CD4-positive, alpha-beta T cell treated with Interleukin-1 beta for 1 hour (primary cell): ENCODE measurements at places on chromosomes 5 and 9.

GRCh38 chr5:128844354-128844923, 120.8 kb upstream of the SLC27A6 start:
- DNase-seq = no peak

DNA sequence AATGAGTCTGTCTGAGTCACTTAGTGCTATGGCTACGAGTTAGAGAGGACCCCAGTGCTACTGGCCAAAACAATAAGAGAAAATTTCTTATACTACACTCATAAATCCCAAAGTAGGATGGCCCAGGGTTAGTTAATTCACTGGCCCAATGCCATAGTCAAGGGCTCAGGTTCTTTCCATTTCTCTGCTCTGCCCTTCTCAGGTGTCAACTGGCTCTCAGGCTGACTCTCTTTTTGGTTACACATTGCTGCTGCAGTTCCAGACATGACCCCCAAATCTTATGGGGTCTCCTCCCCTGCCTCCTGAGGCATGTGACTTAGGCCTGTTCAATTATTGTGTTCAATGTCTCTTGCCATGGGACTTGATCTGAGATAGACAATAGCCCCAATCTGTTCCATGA, 70.4 kb downstream of the ARHGEF37 start:
- no peak for DNase-seq

GRCh38 chr9:123689701-123690428, 240.1 kb downstream of the DENND1A start:
- DNase-seq = no peak

DNA sequence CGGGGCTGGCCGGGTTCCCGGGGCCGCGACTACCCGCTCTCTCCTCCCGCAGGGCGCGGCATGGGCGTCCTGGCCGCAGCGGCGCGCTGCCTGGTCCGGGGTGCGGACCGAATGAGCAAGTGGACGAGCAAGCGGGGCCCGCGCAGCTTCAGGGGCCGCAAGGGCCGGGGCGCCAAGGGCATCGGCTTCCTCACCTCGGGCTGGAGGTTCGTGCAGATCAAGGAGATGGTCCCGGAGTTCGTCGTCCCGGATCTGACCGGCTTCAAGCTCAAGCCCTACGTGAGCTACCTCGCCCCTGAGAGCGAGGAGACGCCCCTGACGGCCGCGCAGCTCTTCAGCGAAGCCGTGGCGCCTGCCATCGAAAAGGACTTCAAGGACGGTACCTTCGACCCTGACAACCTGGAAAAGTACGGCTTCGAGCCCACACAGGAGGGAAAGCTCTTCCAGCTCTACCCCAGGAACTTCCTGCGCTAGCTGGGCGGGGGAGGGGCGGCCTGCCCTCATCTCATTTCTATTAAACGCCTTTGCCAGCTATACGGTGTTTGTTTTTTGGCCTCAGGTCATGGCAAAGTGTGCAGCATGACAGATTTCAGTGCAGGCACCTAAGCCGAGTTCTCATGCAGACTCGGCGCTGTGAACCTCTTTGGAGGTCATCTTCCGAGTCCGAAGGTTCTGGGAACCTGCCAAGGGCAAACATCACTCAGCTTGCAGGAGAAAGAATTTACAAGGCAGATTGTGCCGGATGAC, 516 bp downstream of the MRPL41 start:
- no peak for DNase-seq

GRCh38 chr5:169011451-169011850, 289.5 kb downstream of the SLIT3 start:
- DNase-seq = no peak

- no peak for DNase-seq
Observed at GRCh38 chr9:136899196-136899595, 12.9 kb downstream of the TRAF2 start.

DNA sequence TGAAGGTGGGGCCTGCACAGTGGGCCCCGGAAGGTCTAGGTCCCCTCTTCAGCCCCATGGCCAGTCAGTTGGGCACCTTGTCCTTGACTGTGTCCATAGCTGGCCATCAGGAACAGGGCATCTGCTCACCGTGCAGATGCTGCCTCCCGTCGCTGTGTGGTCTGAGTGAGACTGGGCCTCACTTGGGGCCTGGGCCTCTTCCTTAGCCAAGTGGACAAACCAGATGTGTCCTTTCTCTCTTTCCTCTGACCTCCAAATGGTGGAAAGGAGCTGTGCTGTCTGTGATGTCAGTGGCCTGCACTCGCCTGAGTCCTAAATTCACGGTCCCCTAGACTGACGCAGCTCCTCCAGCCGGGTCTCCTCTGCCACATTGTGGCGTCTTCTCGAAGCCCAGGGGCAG, 114.5 kb downstream of the COL5A1 start:
- no peak for DNase-seq

DNA sequence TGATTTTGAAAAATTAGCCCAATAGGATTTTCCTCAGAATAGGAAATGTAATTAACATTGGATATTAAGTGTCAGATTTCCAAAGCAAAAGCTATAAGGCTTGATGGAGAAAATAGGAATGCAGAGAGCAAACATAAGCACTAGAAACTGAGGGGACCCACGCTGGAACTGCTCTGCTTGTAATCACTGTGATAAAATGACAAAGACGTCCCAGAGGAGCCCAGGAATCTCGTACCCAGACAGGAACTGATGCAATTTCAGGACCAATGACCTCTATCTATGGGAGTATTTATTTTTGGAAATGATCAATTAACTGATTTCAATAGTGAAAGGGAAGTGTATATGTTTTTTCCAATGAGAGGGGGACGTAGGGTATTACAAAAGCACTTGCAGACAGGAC, 714.5 kb upstream of the WWC1 start:
- no peak for DNase-seq

DNA sequence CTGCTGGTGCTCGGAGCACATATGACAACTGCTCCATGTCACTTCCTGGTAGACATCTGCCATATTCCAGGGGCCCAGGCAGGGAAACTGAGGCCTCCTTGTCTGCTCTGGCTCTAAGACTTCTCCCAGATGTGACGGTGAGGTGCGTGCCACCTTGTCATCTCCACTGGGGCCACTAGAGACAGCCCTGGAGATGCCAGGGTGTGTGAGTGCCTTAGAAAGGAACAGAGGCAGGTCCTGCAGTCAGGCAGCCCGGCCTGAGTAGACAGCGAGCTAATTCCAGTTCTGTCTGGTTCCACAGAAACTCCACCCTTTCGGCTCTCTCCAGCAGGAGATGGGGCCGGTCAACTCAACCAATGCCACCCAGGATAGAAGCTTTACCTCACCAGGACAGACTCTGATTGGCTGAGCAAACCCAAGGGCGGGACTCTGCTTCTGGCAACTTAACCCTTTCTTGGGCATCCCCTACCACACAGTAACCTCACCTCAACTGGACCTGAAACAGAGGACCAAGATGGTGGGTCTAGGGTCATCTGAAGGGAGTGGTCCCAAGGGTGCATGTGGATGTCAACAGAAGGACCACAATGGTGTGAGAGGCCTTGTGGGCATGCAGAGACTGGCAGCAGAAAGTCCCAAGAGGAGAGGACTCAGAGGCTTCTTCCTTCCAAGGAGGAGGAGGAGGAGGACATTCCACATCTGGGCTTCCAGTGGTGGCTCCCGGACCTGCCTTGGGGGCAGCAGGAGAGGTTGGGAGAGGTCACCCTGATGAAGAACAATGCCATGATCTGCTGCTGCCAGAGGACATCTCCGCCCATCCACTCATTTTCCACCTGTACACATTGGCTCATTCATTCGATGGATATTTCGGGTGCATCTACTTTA, 77.7 kb downstream of the RGS3 start:
- no peak for DNase-seq

GRCh38 chr5:132823481-132824050, 6.9 kb downstream of the SHROOM1 start:
- no peak for DNase-seq

- DNase-seq = no peak
Observed at GRCh38 chr5:171477101-171477500, 57.7 kb downstream of the FGF18 start.

GRCh38 chr9:2726650-2727340, 9.5 kb downstream of the KCNV2 start:
- DNase-seq = no peak

GRCh38 chr5:142032150-142032549, 19.3 kb upstream of the GNPDA1 start:
- DNase-seq = no peak

GRCh38 chr5:179153921-179154345, 93.8 kb downstream of the ZNF354C start:
- DNase-seq = no peak

DNA sequence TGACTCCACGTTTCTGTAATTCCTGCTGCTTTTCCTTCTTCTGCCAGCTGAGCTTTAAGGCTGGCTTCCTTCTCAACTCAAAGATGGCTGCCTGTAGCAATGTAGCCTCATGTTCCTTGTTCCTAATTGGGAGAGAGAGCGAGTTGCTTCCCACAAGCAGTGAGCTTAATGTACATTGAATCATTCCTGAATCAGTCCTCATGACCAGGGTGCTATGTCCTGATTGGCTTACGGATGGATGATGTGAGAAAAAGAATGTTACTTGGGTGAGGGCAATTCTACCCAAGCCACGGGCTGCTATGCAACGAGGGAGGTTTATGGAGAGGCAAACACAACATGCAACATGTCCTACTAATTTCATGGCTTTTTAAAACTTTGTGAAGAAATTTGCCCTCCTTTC, 356.2 kb downstream of the RASEF start:
- no peak for DNase-seq

DNA sequence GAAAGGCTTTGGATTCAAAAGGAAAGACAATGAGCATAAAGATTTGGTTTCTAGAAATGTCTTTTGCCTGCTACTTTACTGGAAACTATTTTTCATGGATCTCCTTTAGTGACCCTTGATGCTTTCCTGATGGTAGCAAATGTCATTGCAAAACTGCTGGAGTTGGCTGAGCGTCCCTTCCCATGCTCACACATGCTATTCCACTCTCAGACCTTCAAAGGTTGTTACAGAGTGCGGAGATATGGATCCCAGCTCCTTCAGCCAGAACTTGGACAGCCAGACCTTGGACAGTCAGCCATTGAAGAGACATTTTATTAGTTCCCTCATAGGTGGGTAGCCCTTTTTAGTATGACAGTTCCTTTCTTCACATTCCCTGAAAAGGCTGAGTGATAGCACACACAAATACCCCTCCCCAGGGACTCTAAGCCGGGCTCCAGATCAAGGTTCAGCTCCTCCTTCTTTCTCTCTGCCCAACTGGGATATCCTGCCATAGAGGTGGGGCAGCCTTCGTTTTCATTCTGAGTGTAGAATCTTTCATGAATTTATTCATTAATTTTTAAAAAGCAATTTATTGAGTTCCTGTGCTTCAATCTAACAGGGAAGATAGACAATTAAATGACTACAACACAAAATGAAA, 153.3 kb upstream of the SLC44A1 start:
- no peak for DNase-seq

GRCh38 chr9:129550199-129550839, 70.6 kb downstream of the C9orf50 start:
- no peak for DNase-seq

DNA sequence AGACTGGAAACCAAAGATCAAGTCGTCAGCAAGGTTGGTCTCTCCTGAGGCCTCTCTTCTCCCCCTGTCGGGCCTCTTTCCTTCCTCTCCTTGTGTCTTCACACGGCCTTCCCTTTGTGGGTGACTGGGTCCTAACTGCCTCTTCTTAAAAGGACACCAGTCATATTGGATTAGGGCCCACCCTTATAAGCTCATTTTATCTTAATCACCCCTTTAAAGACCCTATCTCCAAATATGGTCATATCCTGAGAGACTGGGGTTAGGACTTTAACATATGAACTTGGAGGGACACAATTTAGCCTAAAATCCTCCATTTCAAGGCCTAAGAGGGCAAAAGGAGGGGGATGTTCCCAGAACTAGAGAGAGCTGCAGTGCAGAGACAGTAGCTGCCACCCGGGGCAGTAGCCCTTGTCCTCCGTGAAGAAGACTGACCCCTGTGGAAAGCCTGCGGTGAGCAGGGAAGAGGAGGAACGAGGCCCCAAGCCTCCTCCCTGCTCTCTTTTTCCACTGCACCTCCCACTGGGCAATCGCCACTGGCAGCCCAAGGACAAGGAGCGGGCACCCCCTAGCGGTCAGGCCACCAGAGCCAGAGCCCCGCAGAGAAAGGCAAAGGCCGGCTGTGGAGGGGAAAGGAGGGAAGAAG, 34.9 kb downstream of the CFAP90 start:
- peak; percentile 48 for DNase-seq
